Left hindlimb (tissue), 1 donor: ENCODE measurements at places on chromosomes 1 and 21.

DNA sequence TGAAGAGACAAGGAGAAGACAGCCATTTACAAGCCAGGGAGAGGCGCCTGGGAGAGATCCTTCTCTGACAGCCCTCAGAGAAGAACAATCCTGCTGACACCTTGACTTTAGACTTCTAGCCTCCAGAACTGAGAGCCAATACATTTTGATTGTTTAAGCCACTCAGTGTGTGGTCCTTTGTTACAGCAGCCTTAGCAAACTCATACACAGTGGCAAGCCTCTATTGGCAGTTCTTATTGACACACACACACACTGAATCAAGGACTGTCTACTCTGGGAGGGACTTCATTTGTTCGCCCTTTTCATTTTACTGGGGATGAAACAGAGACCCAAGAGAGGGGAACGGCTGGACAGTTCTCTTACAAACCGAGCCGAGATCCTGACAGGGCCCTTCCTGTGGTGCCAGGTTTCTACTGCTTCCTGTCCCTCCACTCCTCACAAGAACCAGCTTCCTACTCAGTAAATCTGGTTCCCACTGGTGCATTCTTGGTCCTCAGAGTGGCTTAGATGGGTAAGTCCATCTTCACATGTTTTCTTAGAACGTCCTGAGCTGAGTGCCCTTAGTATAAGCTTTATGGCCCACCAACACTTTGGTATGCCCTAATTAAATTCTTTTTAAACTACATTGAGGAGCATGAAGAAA, 14.7 kb downstream of the SLAMF1 start:
- no peak for DNase-seq

- no peak for DNase-seq
Measured at GRCh38 chr1:98340511-98340910, 321.0 kb upstream of the SNX7 start.

GRCh38 chr1:150521196-150521968, 5.8 kb downstream of the FALEC start:
- DNase-seq = no peak

- DNase-seq = no peak
Measured at GRCh38 chr1:203954788-203955552, 93.6 kb downstream of the SNRPE start.

DNA sequence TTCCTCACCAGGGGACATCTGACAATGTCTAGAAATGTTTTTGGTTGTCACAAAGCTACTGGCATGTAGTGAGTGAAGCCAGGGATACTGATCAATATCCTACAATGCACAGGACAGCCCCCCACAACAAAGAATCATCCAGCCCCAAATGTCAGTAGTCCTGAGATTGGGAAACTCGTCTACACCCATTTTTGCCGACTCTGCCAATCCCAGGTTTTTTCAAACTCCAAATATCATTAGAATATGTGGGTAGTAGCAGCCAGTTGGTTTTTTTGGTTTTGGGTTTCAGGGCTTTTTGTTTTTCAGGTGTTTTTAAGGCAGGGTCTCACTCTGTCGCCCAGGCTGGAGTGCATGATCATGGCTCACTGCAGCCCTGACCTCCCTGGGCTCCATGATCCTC, 5.9 kb downstream of the SPATA46 start:
- DNase-seq = no peak

- peak; percentile 43 for DNase-seq
Measured at GRCh38 chr1:217134857-217135568, 411.8 kb upstream of the ESRRG start.

GRCh38 chr1:207981976-207982375, 71.1 kb upstream of the CD34 start:
- DNase-seq = no peak

DNA sequence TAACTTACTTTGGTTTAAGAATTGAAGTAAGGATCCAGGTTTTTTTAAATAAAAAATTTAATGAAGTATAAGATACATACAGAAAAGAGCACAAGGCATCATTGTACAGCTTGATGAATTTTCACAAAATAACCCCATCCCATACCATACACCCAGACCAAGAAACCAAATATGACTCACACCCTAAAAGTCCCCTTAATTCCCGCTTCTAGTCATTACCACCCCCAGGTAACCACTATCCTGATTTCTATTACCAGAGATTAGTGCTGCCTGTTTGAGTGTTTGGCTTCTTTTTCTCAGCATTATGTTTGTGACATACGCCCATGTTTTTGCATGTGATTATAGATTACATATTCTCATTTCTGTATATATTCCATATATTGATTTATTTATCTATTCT, 98.5 kb upstream of the HIVEP3 start:
- no peak for DNase-seq

- no peak for DNase-seq
Measured at GRCh38 chr1:216830424-216831210, 107.4 kb upstream of the ESRRG start.

DNA sequence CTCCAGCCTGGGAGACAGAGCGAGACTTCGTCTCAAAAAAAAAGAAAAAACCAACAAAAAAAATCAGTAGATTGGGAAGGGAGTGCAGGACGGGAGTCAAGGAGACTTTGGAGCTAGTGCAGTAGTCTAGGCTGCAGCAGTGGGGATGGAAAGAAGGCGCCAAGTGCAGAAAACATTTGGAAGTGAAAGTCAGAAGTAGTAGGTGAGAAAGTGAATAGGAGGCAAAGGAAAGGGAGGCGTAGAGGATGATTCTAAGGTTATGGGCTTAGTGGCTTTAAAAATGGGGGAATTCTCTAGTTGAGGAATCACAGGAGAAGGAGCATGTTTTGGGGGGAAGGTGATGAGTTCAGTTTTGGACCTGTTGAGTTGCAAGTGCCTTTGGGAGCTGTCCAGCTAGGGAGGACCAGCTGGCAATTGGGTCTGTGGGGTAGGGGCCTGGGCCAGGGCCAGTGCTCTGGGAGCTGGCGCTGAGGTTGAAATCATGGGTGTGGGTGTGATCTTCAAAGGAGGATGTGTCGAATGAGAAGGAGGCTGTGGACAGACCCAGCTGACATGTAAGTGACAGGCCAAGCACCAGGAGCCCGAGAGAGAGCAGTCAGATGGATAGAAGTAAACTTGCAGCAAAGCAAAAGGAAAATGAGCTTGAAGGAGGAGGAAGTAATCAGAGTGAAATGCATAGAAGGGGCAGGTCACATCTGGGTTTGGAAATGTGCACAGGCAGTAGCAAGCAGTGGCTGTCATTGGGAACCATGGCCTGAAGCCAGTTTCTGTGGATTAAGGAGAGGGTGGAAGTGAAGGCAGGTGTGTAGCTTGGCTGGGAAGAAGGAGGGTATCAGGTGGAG, 15.8 kb downstream of the TMCC2 start:
- no peak for DNase-seq

DNA sequence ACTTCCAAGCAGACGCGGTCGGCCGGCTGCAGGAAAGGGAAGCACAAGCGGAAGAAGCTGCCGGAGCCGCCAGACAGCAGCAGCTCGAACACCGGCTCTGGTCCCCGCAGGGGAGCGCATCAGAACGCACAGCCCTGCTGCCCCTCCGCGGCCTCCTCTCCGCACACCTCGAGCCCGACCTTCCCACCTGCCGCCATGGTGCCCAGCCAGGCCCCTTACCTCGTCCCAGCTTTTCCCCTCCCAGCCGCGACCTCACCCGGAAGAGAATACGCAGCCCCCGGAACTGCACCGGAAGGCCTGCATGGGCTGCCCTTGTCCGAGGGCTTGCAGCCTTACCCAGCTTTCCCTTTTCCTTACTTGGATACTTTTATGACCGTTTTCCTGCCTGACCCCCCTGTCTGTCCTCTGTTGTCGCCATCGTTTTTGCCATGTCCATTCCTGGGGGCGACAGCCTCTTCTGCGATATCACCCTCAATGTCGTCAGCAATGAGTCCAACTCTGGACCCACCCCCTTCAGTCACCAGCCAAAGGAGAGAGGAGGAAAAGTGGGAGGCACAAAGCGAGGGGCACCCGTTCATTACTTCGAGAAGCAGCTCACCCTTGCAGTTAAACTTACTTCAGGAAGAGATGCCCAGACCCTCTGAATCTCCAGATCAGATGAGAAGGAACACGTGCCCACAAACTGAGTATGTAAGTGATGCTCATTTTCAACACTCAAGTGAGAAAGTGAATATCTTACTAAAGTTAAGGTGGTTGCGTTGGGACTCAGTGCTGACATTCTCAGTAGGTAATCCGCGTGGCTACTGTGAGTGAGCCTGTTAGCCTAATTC, 25.5 kb downstream of the UTS2 start:
- peak; percentile 53 for DNase-seq

DNA sequence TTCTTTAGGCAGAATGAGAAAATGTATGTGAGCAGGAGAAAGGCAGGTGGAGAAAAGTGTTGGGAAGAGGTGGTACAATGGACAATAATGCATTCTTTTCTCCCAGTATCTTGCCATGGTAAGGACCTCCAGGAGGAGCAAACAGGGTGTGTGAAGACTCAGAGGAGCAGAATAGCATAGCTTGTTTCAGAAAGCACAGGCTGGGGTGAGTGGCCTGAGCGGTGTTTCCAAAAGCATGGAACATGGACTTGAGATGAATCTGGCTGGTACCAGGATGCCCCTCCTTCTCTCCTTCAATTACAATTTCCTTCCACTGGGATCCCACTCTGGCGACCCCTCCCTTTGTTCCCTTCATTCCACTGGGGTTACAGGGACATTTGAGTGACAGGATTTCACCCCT, 123.4 kb upstream of the TNR start:
- no peak for DNase-seq

DNA sequence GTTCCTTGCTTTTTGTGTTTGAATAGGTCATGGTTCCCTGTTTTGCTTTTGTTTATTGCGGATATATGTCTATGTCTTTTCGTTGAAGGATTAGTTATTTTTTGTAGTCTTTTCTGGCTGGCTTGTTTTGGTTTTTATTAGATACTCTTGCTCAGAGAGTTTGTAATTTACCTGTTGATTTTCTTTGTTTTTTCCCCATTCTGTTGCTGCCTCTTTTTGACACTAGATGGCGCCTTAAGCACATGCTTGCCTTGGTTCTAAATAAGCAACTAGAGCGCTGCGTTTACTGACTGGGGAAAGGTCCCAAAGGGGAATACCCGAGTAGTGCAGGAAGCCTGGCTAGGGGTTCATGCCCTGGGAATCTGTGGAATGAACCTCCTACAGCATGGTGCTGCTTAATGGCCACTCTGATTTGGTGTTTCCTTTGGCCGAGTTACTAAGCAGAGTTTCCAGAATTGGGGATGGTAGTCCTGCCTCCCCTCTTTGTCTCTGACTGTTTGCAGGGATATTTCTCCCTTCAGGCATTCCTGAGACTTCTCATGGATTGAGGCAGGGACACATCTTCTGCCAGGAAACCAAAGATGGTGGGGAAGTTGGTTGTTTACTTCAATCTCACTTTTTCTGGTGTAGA, 143.2 kb downstream of the PTPRU start:
- no peak for DNase-seq

GRCh38 chr1:117567435-117567834, 38.4 kb upstream of the TENT5C start:
- no peak for DNase-seq

DNA sequence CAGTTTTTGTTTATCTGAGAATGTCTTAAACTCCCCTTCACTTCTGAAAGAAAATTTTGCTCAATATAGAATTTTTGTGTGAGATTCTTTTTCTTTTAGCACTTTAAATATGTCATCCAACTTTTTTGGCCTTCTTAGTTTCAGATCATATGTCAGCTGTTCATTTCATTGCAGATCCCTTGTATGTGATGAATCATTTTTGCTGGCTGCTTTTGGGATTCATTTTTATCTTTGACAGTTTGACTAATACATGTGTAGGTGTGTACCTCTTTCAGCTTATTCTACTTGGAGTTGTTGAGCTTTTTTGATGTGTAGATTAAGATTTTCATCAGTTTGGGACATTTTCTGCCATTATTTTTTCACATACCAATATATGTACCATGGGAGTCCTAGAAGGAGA, 156.8 kb downstream of the FASLG start:
- DNase-seq = no peak
